ENCODE measurements at places on chromosomes 12 and 14.

GRCh38 chr12:53052419-53053217 lies 2.8 kb downstream of the TNS2 start:
- DNase-seq, result no peak

GRCh38 chr12:128245121-128245520 lies 21.8 kb upstream of the TMEM132C start:
- DNase-seq, result no peak

DNA sequence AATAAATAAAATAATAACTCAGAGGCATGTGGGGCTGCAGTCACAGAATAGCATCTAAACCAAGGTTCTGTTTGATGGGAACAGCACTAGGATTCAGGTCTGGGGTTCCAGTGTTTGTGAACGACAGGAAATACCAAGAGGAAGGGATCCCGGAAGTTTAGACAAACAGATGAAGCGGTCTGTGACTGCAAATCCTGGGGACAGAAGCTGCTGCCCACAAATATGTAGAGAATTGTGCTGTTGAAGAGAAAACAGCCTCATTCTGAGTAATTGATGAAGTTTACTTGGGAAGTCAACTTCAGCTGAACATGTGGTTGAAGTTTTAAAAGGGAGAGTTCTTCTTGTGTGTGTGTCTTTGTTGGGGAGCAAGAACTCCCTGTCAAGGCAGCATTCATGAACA lies 98.4 kb upstream of the TBX5 start:
- DNase-seq, result no peak

- no peak for DNase-seq
Observed at GRCh38 chr12:64390275-64390851, at the start of gene C12orf56. Gene C12orf56 (minus strand): TSS chr12:64390758. CDS start chr12:64390565, 193 bp downstream.

DNA sequence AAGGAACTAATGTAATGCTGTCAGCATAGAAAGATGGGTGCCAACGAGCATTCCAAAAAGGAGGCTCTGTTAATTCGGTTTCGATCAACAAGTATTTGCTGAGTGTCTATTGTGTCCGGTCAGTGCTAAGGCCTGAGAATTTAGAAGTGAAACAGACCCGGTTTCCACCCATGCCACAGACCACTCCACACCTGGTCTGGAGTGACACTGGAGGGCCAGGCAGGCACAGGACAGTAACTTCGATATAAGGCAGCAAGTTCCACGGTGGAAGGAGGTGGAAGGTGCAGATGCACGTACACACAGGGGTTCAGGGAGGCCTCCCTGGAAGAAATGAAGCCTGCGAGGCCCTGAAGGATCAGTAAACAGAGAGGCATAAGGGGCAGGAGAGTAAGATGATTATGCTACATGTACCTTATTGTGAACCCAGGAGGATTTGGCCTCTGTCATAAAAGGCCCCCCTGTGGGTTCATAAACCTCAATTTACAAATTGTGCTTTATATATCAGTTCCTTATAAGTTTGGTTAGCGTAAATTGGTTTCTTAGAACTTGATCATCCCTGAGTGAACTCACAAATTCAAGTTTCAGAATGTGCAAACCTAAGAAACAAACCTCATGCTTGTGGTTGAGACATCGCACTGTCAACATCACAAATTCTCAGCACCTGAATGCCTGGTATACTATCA lies 25.9 kb downstream of the SSH1 start:
- no peak for DNase-seq
